A549 treated with CORT108297 at 1 μM for 4 hours (cell line): ENCODE measurements at places on chromosomes 3 and 15. TPM values are rescaled to one million over a fixed set of nuclear protein-coding genes. Genes with fewer than 3 reads are reported as not detected.

Gene LSAMP
- total RNA-seq: 0.12 to 0.24 TPM (median 0.17 TPM) in 5 replicates

Gene SEC11A
- total RNA-seq: 323 to 452 TPM (median 331 TPM) in 5 replicates

Gene MUSTN1
- 0.19 to 0.28 TPM (median 0.21 TPM) in 3 of 5 replicates, not detected in the others for total RNA-seq

Gene TEX55
- not detected in 5 replicates for total RNA-seq

Gene TERC
- total RNA-seq: 0.35 TPM in 1 of 5 replicates, not detected in the others

Gene PLS1
- 11.4 to 14.5 TPM (median 12.9 TPM) in 5 replicates for total RNA-seq

Gene HHATL
- total RNA-seq: not detected in 5 replicates

Gene TEX9
- total RNA-seq: 3.8 to 5.0 TPM (median 4.6 TPM) in 5 replicates

Gene TUSC7
- total RNA-seq: not detected in 5 replicates

Gene MYRIP
- total RNA-seq: 0.03 to 0.04 TPM in 2 of 5 replicates, not detected in the others

Gene ZNF774
- 0.53 to 1.0 TPM (median 0.61 TPM) in 5 replicates for total RNA-seq

Gene CRYGS
- 0.33 to 0.96 TPM (median 0.78 TPM) in 5 replicates for total RNA-seq

Gene ROBO2
- total RNA-seq: not detected in 5 replicates

Gene CDC25A
- 8.2 to 10.5 TPM (median 9.5 TPM) in 5 replicates for total RNA-seq

Gene SPESP1
- not detected in 5 replicates for total RNA-seq

Gene TMEM89
- not detected in 5 replicates for total RNA-seq

Gene GOLGA8J
- 0.06 to 0.07 TPM (median 0.06 TPM) in 3 of 5 replicates, not detected in the others for total RNA-seq
